ENCODE measurements at places on chromosomes 7 and 10.

DNA sequence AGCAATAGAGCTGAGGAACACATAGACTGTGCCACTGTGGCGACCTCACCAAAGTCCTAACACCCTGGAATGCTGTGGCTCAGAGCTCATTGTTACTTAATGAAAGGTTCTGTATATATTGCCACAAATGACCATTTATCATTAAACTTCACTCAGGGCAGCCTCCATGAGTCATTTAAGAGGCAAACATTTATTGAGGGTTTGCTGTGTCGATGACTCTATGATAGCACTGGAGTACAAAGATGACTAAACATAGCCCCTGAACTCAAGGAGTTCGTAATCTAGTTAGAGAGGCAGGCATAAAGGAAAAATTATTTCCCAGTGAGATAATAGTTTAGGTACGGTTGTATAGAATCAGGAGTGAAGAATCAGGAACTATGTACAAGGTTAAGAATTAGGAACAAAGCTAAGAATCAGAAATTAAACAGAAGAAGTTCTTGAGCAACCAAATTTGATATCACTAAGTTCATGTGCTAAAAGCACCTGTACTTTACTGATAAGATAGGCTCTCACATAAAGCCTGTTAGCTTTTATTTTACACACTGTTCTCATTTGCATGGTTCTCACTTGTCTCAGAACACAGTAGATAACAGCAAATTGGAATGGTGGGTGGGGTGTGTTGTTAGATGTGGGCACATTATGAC, 7.9 kb downstream of the ENTPD7 start:
- no peak for DNase-seq

DNA sequence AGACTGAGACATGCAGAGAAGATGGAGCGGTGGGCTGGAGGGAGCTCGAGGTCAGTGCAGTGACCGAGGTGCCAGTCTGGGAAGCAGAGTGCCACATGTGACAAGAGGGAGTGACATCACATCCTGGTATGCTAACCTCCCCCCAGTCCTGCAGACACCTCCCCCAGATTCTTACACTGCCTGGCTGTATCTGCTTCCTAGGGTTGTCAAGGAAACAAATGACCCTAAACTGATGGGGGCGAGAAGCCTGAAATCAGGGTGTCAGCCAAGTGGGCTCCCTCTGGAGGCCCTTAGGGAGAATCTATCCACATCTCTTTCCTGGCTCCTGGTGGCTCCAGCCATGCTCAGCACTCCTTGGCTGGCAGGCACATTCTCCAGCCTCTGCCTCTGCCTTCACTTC, 316.1 kb upstream of the ZMIZ1 start:
- DNase-seq, result no peak

DNA sequence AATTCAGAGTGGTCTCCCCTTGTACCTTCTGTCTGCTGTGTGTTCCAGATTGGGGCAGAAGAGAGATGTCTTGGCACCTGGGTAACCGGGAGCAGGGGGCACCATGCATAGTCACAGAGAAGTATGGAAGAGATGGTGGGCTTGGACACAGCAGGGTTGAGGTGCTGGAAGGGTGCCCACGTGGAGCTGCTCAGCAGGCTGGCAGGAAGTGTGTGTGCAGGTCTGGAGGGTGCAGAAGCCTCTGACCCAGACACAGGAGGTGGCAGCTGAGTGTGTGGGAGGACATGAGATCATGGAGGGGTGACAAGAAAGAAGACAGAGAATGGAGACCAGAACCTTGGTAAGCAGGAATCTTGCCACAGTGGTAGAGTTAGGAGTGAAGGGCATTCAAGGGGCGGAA, 42.3 kb upstream of the DUSP5 start:
- no peak for DNase-seq

- DNase-seq, result no peak
These were observed 129.6 kb downstream of the BICC1 start for GRCh38 chr10:58642283-58642682.

DNA sequence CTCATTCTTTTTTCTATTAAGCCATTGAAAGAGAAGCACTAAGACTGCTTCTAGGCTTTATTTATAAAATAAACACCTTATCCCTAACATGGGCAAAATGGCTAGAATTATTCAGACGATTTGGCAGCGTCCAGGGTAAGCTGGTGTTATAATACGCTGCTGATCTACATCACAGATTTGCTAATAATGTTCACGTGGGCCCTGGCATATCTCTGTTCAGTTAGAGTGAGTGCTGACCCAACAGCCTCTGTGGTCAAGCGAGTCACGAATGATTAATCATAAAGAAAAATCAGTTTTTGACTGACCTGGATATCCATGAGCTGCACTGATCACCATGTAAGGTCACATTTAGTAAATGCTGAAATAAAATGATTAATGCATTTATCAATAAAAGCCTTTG, 28.4 kb upstream of the CBLL1 start:
- DNase-seq, result no peak
